NCI-H1417 treated with DMSO at 0.1 percent for 48 hours (cell line): ENCODE measurements at places on chromosomes 16 and 17.

GRCh38 chr16:26365161-26365940 is 673.6 kb downstream of the HS3ST4 start:
- no peak for DNase-seq

DNA sequence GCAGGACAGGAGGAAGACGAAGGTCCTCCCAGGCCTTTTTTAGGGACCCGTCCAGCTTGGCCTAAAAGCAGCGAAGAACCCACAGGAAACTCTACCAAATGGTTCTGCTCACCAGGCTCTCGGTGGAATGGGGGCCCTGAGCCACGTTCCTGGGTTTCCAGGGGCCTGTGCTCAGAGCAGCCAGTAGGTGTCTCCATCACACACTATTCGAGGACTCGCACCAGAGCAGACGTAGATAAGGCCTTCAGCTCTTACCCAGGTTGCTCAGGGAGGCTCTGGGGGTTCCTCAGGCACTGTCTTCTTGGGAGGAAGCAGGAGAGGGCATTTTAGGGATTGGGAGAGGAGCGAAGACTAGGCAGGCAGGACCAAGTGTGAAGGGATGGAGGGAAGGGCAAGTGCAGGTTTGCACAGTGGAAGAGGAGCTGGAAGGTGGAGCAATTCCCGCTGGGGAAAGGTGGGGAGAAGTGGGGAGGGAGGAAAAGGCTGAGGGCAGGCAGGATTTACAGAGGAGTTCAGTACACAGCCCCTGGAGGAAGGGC is 157.1 kb downstream of the RGS9 start:
- DNase-seq, result no peak

- peak; percentile 69 for DNase-seq
Measured at GRCh38 chr17:44607836-44608690, 48.2 kb upstream of the MEIOC start.

GRCh38 chr16:80893686-80894085 is 89.3 kb upstream of the CDYL2 start:
- no peak for DNase-seq

DNA sequence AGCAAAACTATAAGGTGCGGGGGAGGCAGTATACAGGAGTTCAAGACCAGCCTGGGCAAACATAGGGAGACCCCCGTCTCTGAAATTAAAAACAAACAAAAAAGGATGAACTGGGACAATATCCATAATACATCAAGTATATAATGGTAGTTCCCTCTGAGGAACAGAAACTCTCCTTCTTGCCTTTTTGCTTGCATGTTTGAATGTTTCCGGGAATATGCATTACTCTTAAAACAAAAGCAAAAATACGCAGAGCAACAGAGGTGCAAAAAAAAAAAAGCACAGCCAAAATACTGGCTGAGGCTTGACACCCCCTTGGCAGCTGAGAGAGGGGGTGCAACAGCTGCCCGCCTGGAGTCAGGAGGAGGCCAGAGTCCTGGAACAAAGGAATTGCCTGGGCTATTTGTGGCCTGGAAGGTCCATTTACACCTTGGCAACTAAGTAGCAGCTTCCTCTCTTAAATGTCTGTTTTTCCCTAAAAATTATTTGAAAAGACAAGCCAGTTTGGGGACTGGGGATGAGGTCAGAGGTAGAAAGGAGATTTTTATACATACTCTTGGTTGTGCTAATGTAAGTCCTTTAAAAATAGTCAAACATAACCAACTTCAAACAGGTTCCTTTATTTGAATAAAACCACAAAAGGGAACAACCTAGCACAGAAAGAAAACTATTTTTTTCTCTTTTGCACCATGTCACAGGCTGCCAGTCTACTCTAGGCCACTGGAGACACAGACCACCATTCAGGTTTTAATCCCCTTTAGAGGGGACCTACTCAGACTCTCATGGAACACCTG is 19.5 kb downstream of the USP7 start:
- DNase-seq, result no peak

DNA sequence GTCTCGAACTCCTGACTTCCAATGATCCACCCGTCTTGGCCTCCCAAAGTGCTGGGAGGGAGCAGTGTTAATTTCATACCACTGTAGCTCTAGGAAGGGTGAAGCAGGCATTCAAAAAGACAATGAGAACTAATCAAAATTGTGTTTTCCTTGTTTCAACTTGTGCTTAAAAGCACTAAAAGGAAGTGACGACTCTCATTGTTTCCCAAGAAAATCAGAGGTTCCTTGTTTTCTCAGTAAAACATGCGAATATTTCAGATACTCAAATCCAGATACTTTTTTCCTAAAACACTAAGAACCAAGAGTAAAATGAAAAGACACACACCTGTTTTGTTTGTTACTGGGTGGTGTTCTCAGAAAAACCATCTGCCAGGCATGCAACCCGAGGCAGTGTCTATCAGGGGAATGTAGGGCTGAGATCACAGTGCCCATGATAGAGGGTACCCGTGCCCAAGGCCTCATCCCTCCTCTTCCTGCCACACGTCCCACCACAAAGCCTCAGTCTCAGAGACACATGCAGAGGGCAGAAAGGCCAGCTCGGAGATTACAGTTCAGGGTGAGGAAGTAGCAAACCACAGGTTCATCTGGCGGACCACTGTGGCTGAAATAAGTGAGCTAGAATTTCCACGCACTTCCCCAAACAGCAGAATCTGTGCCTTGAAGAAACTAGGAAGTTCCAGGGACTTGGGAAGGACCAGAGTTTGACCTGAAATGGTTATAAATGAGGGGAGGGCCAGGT is 33.7 kb downstream of the GINS3 start:
- DNase-seq, result no peak

- no peak for DNase-seq
Measured at GRCh38 chr17:38970804-38971203, 3.6 kb upstream of the FBXO47 start.

- DNase-seq, result no peak
Measured at GRCh38 chr16:56262551-56263245, 71.4 kb downstream of the GNAO1 start.

GRCh38 chr16:84294117-84294516 is 561 bp upstream of the WFDC1 start:
- DNase-seq, result no peak

GRCh38 chr16:54936979-54937670 is 6.5 kb downstream of the IRX5 start:
- no peak for DNase-seq

DNA sequence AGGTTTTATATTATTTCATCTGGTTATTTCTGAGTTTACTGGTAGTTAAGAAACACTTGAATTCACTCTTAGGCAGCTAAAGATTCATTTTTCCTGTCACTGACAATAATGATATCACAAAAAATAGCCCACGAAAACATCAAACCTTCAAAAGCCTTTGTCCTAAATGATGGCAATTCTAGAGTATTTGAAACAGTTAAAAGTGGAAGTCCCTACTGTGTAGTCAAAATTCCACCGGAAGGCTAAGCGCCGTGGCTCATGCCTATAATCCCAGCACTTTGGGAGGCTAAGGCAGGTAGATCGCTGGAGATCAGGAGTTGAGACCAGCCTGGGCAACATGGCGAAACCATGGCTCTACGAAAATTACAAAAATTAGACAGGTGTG is 103.5 kb downstream of the HIC1 start:
- DNase-seq, result no peak

GRCh38 chr17:38717139-38717745 is 12.2 kb downstream of the MLLT6 start:
- no peak for DNase-seq

DNA sequence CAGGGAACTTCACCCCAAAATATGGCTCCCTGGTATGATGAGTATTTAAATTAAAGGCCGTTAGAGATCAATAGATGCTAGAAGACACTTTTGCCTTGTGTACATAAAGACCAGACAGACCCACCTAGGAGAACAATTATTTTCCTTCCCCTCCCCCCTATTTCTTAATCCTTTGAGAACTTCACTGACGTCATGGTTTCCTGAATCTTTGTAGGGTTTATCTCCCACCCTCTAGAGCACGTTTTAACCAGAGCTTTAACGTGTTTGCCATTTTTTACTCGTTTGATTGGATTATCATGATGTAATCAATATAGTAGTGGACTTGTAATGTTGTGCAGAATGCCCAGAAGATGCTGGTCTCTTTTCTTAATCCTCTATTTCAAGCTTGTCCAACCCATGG is 22.9 kb upstream of the XYLT2 start:
- no peak for DNase-seq

GRCh38 chr17:62870030-62870541 is 62.0 kb upstream of the MARCHF10 start:
- peak; percentile 69 for DNase-seq

DNA sequence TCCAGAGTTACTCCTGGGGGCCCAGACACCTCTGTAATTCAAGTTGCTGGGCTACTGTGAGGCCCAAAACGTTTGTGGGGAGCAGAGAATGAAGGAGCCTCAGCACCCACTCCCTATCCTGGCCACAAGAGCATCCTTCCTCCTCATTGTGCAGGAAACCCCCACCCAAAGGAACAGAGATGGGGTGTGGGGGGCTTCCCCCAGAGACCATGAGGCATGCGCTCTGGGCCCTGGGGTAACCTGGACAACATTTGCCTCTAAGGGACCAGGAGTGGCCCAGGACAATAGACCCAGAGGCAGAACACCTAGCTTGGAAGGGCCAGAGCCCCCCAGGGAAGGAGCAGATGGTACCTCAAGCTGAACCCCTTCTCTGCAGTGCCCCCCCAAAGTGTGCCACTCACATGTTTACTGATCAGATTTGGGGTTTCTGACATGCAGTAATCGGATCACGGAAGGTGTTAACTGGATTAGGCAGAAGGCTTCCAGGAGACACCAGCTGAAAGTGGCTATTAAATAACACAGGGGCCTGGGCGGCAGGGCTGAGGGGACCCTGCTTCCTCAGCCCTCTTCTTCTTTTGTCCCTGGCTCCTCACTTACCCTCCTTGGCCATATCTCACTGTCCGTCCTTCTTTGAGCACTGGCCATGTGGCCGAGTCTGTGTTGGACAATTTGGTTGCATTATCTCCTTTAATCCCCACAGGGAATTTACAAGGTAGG is 50.8 kb downstream of the SDK2 start:
- DNase-seq, result no peak

DNA sequence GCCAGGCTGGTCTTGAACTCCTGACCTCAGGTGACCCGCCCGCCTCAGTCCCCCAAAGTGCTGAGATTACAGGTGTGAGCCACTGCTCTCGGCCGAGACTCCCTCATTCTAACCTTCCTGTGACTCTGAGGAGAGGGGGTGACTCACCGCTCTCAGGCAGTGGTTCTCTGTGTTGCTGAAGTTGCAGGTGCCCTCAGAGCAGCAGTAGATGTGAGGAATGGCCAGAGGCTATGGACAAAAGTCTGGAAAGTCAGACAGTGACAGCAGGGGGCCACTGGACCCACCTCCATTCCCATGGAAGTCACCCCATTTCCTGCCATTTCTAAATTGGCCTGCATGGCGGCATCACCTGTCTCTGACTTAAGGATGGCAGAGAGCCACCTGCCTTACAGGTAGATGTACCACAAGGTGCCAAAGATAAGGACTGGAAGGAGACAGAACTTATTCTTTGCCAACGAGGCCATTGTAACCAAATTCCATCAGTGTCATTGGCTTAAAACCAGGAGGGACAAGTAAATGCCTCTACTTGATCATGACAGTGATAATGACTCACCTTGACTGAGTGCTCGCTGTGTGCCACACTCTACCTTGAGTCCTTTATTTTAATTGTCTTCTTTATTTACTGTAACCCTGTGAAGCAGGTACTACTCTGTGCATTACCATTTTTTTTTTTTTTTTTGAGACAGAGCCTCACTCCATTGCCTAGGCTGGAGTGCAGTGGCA is 15.3 kb upstream of the CNOT1 start:
- DNase-seq, result no peak

DNA sequence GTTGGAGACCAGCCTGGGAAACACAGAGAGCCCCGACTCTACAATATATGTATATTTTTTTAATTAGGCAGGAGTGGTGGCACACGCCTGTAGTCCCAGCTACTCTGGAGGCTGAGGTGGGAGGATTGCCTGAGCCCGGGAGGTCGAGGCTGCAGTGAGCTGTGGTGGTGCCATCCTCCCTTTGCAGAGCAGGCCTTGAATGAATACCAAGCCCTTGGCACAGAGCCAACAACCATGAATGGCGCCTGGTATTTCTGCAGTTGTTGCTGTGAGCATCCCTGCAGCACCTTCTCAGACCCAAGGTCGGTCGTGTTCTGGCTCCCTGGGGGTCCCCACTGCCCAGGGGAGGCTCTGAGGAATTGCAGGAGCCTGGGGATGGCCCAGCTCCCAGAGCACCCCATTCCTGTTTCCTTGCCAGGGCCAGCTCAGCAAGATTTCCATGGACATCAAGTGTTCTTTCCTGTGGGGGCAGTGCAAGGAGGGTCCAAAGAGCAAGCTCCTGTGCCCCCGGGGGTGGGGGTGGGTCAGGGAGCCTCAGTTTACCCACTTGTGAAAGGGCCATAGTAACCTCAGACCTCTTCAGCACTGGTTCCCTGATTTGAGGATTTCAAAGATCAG is 25.6 kb upstream of the RMI2 start:
- DNase-seq, result no peak

GRCh38 chr16:80612461-80613017 is 71.7 kb downstream of the DYNLRB2 start:
- DNase-seq, result no peak

GRCh38 chr17:67245694-67246402 is 852 bp upstream of the HELZ start:
- DNase-seq, result no peak
